ENCODE measurements at places on chromosomes 7 and 10.

DNA sequence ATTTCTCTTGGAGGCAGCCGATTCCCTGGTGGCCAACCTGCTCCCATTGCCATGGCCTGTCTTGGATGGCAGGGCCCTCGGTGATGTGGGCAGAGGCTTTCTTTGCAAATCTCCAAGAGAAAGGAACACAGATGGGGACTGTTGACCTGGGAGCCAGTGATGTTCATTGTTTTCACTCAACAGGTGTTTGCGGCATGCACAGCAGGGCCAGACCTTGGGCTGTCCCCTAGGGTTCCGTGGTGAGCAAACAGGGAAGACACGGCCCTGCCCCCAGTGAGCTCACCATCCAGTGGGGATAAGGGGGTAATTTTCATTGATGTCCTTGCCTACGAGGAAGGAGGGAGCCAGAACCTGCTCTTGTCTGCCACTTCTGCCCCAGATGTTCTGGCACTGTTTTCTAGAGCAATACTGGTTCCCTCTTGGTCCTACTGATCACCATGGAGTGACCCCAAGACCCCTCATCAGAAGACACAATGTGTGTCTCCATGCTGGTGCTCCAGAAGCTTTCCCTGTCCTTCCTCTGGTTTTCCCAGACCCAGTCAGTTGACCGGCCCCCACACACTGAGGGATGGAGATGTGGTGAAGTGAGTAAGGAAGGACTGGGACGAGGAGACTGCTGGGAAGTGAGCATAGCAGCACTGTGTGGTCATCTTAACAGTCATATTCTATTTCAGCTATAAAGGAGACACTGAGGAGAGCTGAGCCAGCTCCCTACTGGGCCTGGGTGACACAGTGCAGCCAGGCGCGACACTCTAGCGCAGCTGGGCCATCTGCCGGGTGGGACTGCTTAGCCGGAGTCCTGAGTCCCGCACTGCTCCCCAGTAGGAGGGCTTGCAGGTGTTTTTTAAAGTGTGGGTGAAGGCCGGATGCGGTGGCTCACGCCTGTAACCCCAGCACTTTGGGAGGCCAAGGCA is 20.4 kb upstream of the FIGNL1 start:
- DNase-seq, result no peak

DNA sequence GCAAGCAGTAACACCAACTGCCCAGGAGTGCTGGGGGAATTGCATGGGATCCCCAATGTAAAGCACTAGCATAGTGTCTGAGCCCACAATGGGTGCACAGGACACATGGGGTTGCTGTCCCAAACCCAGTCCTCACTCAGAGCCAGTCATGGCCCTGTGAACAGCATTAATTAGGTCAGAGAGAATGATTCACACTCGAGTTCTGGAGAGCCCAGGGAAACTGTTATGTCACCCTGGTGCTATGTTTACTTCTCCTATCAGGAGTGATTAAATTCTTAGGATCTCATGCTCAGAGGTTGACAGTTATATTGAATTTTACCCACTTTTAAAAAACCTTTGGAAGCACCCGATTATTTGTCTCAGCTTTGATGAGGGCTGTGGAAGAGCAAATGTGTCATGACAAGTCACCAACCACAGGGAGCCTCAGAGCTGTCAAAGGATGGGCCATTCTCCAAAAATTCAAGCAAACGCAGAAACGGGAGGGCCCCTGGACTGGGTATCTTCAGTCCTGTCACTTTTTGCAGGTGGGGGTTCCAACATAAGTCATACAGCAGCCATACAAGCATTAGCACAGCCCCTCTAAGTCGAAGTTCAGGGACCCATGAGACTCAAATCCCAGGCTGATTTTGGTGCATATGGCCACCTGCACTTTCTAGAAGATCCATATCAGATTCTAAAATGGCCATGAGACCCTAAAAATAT is 1.3 kb upstream of the RASSF4 start:
- DNase-seq, result no peak

DNA sequence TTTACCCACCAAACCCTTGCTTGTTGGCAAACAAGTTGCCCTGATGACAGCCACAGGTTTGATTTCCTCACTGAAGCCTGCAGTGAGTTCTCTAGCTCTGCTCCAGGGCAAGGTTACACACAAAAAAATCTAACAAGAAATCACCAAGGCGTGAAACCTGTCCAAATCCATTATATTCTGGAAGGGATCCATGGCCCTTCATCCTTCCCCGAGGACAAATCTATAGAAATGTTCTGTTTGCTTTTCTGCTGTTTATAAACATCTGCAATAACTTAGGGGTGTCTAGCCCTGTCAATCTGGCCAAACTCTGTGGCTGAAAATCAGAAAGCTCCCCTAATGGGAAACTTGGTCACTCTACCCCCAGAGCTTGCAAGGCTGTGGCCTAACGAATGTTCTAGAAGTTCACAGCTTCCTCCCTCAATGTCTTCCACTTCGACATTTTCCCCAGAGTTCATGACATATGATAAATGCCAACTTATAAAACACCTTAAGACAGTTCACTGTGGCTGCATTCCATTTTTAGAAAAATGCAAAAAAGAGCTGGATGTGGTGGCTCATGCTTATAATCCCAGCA is 164.5 kb downstream of the PRPF18 start:
- no peak for DNase-seq

- DNase-seq, result no peak
These were observed 6.4 kb upstream of the AGK start for GRCh38 chr7:141544831-141545230.

DNA sequence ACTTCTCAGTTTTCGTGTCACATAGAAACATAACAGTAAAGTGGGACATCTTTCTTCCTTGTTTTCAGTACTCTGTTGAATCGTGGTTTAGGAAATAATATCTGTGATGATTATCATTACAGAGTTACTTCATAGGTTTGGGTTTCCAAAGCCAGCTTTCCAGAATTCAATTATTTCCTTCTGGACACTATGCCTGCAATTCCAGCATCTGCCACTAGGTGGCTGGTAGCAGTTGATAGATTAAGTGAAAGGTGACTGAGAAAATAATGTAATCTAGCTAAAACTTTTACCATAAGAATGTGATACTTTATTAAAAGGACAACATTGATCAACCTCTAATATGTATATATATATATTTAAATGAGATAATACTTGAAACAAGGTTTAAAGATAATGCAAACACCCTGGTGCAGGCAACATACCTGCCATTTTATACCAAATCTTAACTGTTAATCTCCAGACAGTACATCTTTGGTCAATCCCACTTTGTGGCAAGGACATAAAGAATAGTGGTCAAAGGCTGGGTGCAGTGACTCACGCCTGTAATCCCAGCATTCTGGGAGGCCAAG is 102.6 kb downstream of the SH3PXD2A start:
- no peak for DNase-seq

DNA sequence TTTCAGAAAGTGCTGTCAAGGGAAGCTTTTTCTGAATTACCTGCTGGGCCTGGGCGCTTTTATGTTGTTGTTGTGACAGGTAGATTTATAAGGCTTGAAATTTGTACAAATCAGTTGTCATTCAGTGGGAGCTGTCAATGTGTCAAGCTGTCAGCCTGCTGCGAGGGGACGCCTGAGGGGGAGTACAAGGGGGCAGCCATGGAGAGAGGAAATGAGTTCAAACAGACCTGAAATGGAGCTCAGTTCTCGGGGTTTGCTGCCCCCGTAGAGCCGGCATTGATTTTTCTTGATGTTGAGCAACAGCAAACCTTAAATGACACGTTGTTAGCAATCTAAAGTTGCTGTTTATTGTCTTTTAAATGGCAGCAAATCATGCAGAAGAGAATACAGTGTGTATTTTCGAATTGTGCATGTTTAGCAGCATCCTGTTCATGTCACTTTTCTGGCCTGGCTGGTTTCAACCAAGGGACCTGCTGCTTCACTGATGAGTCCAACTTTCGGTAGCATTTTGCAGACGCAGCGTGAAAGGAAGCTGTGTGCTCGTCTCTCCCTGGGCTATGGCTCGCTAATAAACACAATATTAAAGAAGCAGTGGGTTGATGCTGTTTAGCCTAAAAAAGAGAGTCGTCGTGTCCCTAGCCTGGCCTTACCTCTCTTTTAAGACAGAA is 166.5 kb downstream of the LRMDA start:
- peak; percentile 1 for DNase-seq

DNA sequence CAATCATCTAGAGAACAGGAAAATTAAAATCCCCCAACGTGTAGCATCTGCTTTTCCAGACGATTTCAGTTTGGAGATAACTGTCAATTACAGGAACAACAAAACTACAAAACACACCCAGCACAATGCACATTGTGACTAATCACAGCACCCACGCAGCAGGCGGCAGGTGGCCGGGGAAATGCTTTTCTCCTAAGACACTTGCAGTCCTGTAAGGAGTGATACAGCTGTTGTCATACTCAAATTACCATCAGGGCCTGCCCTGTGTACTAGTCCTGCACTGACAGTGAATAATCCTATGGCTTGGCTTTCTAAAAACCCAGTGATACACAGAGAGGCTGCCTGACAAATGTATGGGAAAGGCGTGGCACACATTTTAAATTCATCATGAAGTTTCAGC is 37.8 kb downstream of the COBL start:
- no peak for DNase-seq

DNA sequence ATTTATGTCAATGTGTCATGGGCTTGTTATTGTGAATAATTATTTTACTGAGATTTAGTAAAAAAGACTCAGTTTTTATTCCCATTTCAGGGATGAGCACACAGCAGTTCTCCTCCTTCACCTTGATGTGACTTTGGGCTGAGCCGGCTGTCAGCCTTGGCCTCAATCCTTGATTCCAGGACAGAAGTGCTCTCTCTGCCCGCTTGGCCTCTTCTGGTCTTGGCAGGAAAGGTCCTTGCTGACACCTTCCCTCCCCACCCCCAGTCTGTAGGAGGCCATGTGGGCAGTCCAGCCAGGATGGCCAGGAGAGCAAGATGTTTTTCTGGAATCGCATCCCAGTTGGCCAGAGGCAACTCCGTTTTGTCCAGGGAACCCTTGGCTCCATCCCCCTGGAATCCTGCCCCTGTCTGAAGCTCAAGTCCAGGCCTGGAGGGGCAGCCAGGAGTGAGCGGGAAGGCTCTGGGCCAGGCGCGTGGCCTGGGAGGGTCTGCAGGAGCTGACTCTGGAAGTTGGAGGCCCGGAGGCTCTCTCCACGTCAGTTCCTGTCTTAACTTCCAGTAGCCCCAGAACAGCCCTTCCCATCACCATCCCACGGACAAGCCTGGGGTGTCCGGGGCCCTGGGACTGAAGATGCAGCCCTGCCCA is 100.9 kb downstream of the PDGFA start:
- no peak for DNase-seq

- DNase-seq, result no peak
These were observed 9.9 kb downstream of the TMEM72 start for GRCh38 chr10:44921061-44921460.

DNA sequence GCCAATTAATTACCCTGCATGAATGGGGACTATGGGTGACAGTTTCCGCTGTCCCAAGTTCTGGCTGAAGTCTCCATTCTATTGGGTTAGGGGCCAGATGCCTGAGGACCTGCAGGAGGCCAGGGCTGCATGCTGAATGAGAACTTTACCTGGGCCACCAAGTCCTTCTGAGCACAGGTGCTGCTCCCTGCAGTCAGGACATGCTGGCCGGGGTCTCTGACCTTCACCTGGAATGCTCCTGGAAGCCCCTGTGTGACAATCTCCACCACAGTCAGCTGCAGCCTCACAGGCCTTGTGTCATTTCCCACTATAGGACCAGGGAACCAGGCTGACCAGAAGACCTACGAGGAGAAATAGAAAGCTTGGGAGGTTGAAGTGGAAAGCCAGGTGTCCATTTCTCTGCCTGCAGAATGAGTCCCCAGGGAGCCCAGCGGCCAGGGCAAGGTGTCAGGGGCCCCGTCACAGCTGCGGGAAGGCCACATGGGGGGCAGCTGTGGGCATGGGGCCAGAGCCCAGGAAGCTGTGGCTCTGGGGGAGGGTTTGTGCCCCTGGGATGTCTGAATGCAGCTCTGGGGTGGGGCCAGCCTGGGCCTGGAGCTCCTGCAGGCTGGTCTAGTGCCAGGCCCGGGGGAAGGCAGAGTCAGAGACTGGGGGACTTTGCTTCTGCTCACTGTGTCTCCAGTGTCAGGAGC is 5.6 kb upstream of the GIMAP8 start:
- no peak for DNase-seq

DNA sequence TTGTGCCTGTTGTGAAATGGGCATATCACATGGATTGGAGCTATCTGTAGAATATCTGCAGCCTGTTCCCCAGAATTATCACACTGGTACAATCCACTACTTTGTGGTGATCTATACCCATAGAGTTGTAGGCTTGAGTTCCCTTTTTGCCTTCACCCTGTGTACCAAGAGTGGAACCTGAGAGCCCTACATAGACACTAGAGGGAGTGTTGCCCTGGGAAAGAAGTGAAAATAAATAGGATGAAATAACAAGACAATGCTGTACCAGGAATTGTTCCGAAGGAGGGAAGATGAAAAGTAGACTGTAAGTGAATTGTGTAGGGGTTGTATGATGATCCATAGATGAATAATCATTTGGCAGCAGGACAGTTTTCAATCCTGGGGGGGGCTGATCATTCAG is 9.0 kb downstream of the SORCS3 start:
- DNase-seq, result peak; percentile 2

DNA sequence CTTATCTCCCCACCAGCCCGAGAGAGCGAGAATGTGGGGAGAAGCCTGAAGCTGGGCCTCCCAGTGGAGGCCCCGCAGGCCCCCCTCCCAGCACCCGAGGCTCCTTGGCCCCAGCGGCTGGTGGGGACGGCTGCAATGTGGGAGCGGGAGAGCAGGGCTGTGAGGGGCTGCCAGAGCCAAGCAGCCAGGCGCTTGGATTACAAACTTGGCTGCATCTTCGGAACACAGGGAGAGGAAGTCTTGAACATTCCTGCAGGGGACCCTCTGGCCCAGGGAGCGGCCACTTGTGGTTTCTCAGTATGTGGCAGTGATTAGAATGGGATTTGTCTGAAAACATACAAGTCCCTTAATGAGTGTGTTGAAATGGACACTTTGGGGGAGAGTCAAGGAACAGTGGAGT is 23.2 kb downstream of the ELN start:
- DNase-seq, result no peak

GRCh38 chr10:67086327-67087134 is 160.7 kb downstream of the LRRTM3 start:
- DNase-seq, result no peak

- DNase-seq, result no peak
These were observed 1.1 kb downstream of the RADIL start for GRCh38 chr7:4882169-4883032.

GRCh38 chr10:34236931-34237330 is 578.2 kb downstream of the PARD3 start:
- no peak for DNase-seq

- no peak for DNase-seq
These were observed 179.1 kb upstream of the FZD1 start for GRCh38 chr7:91085175-91085574.

DNA sequence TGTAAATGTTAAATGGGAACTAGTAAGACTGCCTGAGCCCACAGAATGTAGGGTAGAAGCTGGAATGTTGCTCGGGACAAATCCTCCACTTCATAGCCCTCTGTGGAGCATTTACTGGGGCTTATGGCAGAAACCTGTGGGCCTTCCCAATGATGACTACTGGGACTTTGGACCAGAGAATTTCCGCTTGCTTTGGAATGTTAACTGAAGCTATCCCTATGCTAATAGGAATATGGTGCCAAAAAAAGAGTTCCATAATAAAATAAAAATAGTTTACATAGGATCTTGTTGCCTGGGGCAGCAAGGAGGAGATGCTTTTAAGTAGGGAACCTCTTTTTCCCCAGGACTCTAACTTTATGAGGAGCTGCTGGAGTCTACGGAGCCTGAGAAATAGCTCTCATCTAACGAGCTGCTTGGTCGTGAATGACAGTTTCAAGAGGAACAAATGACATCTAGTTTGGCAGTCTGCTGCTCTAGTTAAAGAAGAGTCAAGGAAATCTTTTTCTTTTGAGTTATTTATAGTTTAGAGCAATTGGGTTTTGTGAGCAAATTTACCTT is 5.7 kb upstream of the DYNC2I1 start:
- DNase-seq, result no peak
